ENCODE measurements at places on chromosomes 11 and 22.

DNA sequence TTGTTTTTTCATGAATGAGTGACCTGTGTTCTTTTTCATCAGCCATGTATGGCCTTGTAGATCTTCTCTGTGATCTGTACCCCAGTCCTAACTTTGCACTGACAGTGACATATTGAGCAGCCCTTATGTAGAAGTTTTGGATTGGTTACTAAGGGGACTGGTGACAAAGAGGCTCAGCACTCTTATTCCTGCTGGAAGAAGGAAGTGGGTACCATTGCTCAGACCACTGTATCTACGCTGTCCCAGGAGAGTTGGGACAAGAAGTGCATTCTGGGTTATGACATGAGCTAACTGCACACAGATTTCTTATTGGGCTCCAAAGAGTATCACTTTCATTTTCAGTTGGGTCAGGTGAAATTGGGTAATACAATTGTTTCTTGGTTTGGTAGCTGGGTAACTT, 107.8 kb upstream of the RASSF10 start:
- no peak for DNase-seq

GRCh38 chr11:100999756-101000155, 129.9 kb downstream of the PGR start:
- no peak for DNase-seq

- DNase-seq, result no peak
Observed at GRCh38 chr11:40597546-40598113, 861.8 kb downstream of the LRRC4C start.

- no peak for DNase-seq
Observed at GRCh38 chr11:45929486-45930030, 7.1 kb downstream of the LARGE2 start.

GRCh38 chr11:63710476-63711217, 29.3 kb downstream of the RTN3 start:
- DNase-seq, result no peak

DNA sequence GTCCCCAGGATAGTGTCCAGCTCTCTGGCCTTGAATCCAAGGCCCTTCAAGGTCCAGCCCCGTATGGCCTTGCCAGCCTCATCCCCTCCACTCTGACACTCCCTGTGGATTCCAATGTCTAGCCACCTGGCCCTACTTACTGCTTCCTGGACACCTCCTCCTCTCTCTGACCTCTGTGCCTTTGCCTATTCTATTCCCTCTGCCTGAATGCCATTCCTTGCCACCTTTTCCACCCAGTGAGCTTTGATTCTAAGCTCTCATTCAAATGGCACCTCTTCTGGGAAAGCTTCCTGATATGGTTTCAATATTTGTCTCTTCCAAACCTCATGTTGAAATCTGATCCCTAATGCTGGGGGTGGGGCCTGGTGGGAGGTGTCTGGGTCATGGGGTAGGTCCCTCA, 31.9 kb upstream of the TTLL12 start:
- DNase-seq, result no peak

- DNase-seq, result no peak
Observed at GRCh38 chr11:35548925-35549561, 23.6 kb upstream of the PAMR1 start.

DNA sequence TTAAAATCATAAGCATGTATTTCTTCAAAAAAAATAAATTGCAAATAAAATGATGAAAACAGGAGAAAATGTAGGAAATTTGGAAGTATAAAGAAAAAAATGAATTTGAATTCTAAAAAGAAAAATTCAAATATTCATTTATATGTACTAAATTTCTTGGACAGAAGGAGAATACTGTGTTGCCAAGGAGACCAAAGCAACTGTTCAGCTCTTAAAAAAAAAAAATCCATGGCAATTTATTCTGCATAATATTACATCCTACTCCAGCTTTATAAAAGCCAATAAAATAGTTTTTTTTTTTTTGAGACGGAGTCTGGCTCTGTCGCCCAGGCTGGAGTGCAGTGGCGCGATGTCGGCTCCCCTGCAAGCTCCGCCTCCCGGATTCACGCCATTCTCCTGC, 6.0 kb downstream of the PGM2L1 start:
- DNase-seq, result no peak

- no peak for DNase-seq
Observed at GRCh38 chr11:35676611-35676965, 14.0 kb downstream of the TRIM44 start.

GRCh38 chr11:87428266-87428665, 390.5 kb downstream of the TMEM135 start:
- no peak for DNase-seq

DNA sequence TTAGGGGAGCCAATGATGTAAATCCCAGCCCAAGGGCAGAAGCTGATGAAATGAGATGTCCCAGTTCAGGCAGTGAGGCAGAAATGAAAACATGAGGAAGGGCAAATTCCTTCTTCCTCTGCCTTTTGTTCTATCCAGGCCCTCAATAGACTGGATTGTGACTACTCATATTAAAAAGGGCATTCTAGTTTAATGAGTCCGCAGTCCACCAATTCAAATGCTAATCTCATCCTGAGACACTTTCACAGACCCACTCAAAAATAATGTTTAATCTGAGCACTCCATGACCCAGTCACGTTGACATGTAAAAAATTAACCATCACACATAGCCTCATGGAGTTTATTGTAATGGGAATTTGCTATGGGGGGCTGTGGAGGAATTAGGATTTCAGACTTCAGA, 717.9 kb downstream of the OPCML start:
- DNase-seq, result no peak

GRCh38 chr11:90223248-90223585, 368 bp upstream of the CHORDC1 start:
- no peak for DNase-seq

- DNase-seq, result no peak
Observed at GRCh38 chr11:8650401-8650990, 32.0 kb downstream of the TRIM66 start.

DNA sequence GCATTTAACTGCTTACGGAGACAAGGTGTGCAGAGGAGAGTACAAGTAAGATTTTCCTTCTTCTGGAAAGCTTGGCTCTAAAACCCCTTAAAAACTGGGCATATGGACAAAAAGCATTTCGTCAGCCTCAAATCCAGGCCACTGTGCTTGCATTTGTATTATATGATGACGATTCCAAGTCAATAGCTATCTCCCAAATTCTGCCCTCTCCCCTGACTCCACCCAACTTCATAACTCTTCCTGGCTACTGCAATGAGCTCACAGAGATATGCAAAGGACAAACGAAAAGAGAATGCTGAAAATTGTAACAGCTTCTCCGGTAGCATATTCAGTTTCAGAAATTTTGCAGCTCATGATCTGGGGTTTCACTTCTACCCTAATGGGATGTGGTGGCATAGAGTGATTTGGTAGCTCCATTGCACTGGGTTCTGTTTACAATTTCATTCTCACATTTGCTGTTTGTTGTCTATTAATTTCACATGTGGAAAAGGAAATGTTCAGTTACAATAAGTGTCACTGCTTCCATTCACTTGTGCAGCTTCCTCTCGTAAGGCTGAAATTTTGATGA, 45.6 kb upstream of the CHRM4 start:
- no peak for DNase-seq

- no peak for DNase-seq
Observed at GRCh38 chr22:25645964-25646363, 81.5 kb downstream of the GRK3 start.
